AG20443 (cell line): ENCODE measurements at places on chromosomes 5 and 9.

GRCh38 chr5:53327811-53328334 is 152.6 kb upstream of the FST start:
- DNase-seq, result no peak

DNA sequence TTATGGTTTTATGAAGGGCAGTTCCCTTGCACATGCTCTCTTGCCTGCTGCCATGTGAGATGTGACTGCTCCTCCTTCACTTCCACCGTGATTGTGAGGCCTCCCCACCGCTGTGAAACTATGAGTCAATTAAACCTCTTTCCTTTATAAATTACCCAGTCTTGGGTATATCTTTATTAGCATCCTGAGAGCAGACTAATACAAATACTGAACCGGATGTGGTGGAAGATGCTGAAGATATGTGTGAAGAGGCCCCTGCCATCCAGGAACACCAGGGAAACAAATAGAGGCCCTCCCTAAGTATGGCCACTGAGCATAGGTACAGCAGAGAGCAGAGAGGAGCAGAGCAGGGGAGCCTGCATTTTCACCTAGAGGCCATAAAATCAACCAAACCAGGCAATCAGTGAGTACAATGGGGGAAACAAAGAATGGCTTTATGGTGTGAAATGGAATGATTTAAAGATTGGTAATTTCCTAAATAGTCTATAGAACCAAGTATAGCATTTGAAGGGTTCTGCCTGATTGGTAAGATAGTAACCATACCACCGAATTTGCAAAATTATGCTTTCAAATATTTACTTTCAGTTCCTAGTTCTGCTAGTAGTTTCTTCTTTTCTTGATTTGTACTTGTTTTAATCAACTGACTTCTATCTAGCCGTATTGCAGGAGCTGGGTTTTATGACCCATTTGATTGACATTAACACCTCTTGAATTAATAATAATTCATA is 421.6 kb downstream of the IRX1 start:
- no peak for DNase-seq

- peak; percentile 52 for DNase-seq
These were observed 21.3 kb downstream of the KCTD16 start for GRCh38 chr5:144191998-144192397.

DNA sequence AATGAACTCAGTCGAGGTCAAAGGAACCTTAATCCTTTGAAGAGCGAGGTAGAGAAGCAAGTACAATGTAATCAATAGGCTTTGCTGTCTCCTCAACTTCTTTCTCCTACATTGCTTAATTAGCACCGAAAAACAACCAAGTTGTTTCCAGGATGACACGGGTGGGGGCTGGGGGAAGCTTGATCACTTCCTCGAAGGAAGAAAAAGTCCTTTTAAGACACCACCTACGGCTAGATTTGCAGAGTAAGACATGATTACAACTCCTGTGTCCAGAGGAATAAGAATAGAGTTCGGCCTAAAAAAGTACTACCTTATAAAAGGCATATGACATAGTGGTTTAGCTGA is 811 bp upstream of the ARRDC3 start:
- DNase-seq, result no peak
